ENCODE measurements at places on chromosomes 5 and 9.
A peak's percentile ranks its signal among the peaks of the same experiment; 100 is the strongest.

- DNase-seq, result no peak
Observed at GRCh38 chr9:124343533-124344290, 71.5 kb downstream of the PSMB7 start.

DNA sequence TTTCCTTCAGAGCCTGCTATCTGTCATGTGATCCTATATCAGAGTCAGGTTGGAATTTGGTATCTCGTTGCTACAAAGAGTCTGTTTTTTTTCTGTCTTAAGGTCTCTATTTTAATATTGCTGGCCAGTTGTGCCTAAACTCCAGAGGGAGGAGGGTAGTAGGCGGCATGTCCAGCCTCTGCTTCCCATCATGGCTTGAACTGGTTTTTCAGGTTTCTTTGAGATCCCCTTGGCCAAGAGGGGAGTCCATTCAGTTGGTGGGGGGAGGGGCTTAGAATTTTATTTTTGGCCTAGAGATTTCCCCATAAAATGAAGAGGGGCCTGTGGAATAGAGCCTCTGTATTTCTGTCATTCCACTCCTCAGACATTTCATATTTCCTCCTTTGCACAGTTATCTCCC is 15.4 kb upstream of the ZNF354C start:
- DNase-seq, result no peak

DNA sequence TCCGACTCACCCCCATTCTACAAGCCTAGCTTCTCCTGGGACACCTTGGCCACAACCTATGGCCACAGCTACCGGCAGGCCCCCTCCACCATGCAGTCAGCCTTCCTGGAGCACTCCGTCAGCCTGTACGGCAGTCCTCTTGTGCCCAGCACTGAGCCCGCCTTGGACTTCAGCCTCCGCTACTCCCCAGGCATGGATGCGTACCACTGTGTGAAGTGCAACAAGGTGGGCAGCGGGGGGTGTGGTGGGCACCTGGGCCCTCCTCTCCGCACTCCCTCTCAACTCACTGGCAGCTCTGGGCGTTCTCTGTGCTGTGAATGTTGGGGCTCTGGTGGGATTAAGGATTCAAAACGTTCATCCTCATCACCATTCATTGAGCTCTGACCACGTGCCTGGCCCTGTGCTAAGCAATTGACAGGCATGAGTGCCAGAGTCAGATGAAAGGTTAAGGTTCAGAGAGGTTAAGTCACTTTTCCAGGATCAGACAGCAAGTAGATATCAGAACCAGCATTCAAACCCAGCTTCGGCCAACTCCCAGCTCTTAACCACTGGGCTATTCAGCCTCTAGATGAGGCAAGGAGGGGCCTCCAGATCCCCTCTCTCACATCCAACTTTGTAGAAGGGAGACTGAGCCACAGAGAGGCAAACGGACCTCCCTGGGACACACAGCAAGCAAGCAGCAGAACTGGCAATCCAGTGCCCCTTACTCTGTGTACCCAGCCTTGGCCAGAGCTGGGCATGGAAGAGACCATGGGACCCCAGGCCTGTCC is 9.9 kb downstream of the GFI1B start:
- DNase-seq, result no peak

- DNase-seq, result peak; percentile 75
Observed at GRCh38 chr9:120477534-120478001, 102.4 kb downstream of the CDK5RAP2 start.

DNA sequence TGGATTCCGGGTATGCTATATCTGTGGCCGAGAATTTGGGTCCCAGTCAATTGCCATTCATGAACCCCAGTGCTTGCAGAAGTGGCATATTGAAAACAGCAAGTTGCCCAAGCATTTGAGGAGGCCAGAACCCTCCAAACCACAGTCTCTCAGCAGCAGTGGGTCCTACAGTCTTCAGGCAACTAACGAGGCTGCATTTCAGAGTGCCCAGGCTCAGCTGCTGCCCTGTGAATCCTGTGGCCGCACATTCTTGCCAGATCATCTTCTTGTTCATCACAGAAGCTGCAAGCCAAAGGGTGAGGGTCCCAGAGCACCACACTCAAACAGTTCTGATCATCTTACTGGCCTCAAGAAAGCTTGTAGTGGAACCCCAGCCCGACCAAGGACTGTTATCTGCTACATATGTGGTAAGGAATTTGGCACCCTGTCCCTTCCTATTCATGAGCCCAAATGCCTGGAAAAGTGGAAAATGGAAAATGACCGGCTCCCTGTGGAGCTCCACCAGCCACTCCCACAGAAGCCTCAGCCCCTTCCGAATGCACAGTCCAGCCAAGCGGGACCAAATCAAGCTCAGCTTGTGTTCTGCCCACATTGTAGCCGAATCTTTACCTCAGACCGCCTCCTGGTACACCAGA is 23.0 kb downstream of the ZNF474 start:
- no peak for DNase-seq

DNA sequence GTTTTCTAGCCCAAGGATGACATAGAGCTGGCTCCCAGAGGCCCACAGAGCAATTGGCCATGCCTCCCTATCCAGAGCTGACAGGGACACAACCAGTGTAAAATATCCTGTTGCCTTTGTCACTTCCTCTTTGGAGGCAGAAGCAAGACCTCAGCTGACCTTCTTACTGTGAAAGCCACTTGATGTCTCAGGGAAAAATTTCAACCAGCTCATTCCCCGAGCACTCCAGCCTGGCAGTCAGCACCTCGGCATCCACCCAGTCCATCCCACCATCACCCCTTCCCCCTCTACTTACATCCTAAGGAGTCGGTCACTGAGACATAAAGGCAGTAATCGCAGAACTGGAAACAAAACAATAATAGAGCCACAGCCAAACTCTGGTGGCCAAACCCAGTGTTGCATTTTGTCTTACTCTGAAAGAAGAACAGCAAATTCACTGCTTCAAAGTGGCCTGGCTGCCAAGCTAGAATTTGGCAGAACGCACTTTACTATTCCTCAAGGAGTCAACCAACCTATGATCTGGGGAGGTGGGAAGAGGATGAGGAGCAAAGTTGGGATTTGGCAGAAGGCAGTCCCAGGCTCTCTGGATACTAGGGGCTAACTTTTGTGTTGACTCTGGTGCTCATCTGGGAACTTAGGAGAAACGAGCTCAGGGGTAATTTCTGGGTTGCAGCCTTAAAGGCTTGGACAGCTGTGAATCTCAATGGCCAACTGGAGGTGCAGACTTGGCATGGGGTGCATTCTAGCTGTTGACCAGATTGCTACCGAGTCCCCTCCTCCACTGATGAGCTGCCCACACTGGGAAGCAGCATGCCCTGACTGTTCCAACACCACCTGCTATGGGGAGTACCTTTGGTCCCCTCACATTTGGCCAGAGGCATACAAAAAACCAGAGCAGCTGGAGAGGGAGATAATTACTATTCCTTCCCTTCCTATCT is 13.6 kb downstream of the NIPAL4 start:
- DNase-seq, result no peak

DNA sequence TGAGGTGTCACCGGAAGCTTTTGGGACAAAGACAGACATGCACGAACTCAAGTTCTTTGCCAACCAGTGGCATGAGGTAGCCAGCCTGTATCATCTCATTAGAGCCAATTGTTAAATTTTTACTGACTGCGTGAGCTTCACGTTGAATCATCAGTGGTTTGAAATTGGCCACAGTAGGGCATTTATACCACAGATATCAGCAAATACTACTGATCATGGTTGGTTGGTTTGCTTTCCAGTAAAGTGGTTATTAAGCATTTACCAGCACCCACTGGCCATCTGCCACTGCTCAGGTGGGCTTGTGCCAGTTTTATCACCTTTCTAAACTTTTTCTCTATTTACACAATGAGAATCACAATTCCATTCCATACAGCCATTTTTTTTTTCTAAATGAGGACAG is 28.4 kb upstream of the SHC3 start:
- no peak for DNase-seq

GRCh38 chr9:16319646-16320045 is 550.8 kb downstream of the BNC2 start:
- DNase-seq, result no peak

DNA sequence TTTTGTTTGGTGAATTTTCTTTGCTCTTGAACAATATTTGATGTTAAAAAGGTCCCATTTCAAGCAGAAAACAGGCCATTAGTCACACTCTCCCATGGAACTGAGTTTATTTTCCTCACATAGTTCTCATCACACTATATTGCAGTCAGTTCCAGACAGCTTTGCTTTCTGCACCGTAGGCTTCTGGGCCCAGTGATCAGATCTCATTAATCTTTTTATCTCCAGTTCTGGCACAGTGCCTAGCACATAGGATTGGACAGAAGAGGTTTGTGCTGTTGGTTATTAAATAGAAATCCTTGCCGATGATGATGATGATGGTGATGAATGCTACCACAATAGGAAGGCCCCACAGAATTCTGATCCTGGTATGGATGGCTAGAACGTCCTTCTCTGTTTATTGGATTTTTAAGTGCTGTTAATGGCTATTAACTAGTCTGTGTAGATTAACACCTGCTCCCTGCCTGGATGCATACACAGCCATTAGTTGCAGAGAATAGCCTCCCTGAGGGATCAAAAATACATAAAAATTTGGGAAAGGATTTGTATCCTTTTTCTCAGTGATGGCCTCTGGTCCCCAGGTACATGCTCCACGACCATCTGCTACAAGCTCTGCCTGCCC is 52.0 kb upstream of the NTRK2 start:
- no peak for DNase-seq

GRCh38 chr5:96783326-96783725 is 24.4 kb downstream of the ERAP1 start:
- no peak for DNase-seq

GRCh38 chr5:124660229-124661093 is 86.0 kb downstream of the ZNF608 start:
- peak; percentile 58 for DNase-seq

- no peak for DNase-seq
Observed at GRCh38 chr5:19241690-19242089, 746.3 kb downstream of the CDH18 start.

DNA sequence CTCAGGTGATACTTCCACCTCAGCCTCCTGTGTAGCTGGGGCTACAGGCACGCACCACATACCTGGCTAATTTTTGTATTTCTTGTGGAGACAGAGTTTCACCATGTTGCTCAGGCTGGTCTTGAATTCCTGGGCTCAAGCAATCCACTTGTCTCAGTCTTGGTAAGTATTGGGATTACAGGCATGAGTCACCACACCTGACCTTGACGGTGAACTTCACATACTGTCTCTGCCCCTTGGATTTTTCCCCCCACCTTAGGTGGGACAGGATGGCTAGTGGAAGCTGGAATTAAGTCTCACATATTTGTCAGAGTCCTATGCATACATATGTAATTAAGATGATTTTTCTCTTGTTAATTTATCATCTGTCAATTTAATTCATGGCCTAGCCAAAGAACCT is 20.9 kb upstream of the RFK start:
- DNase-seq, result no peak

DNA sequence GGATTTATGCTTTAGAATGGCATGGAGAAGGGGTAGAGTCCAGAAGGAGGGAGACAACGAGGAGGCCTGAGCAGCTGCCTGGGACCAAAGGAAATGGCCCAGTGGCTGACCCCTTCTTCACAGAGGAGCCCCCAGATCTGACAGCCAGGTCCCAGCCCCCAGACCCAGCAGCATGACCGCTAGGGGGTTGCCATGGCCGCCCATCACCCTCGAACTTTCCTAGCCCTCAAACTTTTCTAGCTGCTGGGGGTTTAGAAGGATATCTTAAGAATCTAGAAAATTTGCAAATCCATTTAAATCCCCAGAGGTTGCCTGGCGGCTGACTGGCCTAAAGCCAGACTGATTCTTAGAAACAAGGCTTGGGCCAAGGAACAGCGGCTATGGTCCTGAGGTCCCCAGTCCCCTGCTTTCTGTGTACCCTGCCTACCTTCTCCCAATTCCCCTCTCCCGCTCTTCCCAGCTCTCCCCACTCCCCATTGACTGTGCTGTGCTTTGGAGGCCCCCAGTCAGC is 972 bp downstream of the PDGFRB start:
- DNase-seq, result no peak

DNA sequence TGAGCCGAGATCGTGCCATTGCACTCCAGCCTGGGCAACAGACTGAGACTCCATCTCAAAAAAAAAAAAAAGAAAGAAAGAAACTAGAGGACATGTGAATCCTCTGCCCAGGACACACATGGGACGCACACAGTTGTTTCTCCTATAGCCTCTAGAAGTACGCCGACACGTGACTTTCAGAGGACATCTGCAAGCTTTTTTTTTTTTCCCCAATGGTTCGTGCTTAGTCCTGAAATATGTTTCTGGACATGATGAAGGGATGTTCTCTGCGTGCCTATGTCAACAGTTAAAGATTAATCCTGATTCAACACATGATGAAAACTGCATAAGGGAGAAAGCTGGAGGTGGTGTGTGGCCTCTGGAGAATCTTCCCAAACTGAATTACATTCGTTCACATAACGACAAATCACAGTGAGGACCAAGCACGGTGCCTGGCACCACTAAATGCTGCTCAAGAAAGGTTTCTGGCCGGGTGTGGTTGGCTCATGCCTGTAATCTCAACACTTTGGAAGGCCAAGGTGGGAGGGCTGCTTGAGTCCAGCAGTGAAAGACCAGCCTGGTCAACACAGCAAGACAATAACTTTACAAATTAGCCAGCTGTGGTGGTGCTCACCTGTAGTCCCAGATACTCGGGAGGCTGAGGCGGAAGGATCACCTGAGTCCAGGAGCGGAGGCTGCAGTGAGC is 9.8 kb downstream of the COL23A1 start:
- no peak for DNase-seq

DNA sequence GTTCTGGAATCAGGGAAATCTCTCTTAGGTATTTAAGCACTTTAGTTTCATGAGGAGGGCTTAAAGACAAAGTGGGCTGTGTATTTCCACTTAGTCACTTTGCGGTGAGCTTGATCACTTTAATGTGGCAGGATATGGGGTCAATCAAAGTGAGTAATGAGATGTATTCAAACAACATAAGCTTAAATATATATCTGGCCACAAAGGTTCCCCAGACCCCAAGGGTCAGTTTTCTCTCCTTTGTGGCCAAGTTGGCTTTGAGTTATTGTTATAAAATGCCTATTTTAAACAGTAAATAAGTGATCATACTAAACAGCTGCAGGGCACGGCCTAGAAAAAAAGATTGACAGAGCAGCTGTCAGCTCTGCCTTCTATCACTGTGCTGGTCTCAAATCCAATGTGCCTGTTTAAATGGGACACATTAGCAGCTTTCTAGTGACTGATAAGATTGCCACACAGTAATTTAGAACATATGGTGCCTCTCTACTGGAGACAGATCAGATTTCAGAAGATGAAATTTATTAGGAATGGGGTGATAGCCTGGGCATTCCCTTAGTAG is 363.9 kb downstream of the AGTPBP1 start:
- DNase-seq, result no peak

GRCh38 chr5:95788493-95788892 is 34.0 kb downstream of the GLRX start:
- DNase-seq, result no peak

DNA sequence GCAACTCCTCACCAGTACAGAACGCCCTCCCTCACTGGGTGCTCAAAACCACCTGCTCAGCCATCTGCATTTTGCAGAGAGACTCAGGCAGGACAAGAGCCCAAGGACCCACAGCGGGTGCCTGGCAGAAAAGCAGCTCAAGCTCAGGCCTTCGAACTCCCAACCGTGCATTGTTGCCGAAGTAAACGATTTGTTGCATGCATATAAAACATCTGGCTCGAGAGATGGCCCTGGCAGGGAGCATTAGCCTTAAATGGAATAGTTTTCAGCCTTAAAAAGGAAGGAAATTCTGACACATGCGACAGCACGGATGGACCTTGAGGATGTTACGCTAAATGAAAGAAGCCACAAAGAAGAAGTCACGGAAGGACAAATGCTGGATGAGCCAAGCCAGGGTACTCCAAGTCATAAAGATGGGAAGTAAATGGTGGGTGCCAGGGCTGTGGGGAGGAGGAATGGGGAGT is 160.4 kb upstream of the PHYKPL start:
- DNase-seq, result no peak

- DNase-seq, result no peak
Observed at GRCh38 chr9:92408747-92409478, 4.5 kb upstream of the OGN start.

- no peak for DNase-seq
Observed at GRCh38 chr5:171578049-171578828, 158.8 kb downstream of the FGF18 start.
